ENCODE measurements at places on chromosomes 3 and 15.

GRCh38 chr3:156761713-156762451, 64.3 kb upstream of the LEKR1 start:
- DNase-seq, result no peak

DNA sequence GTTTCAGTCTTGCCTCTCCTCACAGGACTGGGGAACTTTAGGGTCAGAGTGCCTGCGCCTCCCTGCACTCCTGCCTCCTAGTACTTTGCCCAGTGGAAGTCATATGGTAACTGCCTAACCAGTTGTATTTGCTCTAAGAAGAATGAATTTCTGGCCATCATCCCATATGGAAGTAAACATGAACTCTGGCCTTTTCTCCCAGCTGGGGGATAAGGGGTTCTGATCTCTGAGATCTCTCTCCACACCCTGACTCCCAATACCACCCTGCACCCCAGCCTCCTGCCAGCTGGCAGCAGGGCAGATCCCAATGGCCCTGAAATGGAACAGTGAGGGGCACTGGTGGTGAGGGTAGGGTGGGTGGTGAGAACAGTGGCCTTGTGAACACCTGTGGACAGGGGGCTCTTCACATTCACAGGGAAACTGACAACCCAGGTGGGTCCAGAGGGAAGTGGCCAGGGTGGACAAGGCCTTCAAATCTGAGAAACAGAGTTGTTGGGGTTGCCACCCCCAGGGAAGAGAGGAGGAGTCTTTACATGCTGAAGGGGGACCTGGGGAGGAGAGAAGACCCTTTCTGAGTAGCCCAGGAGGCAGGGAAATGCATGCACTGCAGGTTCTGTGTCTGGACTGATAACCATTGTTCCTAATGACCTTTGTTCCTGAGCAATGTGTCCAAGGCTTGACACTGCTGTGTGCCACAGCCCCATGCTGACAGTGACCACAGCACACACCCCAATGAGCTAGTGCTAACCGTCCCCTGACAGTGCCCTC, 36.9 kb downstream of the RHCG start:
- no peak for DNase-seq

- no peak for DNase-seq
Observed at GRCh38 chr15:50939911-50940310, 31.4 kb downstream of the AP4E1 start.

- DNase-seq, result no peak
Observed at GRCh38 chr3:194135806-194136518, at the start of gene HES1. Gene HES1 (plus strand): TSS chr3:194136148. CDS start chr3:194136381, 233 bp downstream.

DNA sequence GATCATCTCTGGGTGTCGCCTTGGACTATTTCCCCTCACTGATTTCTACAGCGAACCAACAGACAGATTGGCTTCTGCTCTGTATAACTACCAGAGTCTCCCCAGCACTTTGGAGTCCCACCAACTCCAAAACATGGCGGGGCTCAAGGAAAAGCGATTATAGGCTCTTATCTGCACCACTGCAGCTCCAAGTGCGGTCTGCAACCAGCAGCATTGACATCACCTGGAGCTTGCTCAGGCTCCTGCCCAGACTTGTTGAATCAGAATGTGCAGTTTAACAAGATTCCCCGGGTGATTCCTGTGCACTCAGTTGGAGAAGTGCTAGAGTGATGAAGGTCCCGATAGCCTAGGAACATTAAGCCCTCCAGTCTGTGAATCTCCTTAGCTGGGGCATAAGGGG, 9.0 kb downstream of the CCK start:
- no peak for DNase-seq

DNA sequence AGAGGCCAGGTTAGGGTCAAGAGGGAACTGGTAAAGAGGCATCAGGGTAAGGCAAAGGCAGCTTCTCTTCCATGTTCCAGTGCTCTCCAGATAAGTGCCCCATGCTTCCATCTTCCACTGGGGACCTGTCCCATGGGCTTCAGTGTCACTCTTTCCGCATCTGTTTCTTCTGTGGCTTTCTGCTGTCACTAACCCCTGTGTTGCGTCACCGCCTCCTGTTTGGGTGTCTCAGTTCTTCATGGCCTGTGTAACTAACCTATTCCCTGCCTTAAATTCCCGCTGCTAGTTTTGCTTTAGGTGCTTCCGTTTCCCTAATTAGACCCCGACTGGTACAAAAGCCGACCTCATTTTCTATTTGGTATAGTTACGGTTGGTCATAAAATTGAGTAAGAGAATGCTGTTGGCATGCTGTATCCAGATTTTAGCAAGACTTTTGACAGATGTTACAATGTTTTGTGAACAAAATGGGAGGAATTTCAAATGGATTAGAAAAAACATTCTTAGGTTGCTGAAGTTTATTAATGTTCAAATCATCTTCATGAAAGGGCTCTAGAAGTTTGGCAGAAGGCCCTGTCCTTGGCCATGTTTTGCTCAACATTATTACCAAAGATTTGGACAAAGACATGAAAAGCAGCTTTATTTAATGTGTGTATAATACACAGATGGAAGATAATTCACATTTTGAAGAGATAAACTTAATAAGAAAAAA, 245.3 kb downstream of the BBX start:
- no peak for DNase-seq

GRCh38 chr3:186133980-186134379, 25.1 kb upstream of the ETV5 start:
- DNase-seq, result no peak

- no peak for DNase-seq
Observed at GRCh38 chr15:57427367-57427821, 51.1 kb downstream of the CGNL1 start.

DNA sequence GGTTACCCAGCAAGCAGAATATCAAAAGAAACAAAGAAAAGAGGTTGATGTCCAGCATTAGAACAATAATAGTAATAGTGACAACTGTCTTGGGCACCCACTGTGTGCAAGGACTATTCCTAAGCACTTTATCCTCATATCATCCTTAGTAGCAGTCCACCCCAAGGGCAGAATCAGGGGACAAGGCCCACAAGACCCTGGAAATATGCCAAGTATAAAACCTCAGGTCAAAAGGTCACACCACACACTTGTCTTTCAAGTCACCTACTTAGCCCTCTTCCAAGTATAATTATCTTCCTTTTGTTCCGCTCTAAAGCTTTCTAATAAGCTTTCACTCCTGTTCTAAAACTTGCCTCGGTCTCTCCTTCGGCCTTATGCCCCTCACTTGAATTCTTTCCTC, 124.0 kb upstream of the STT3B start:
- no peak for DNase-seq

GRCh38 chr3:187929112-187929816, 184.0 kb upstream of the BCL6 start:
- no peak for DNase-seq

- no peak for DNase-seq
Observed at GRCh38 chr15:80852676-80853075, 73.5 kb downstream of the CEMIP start.

GRCh38 chr3:126930936-126931600, 51.8 kb upstream of the PLXNA1 start:
- DNase-seq, result no peak

GRCh38 chr3:63860776-63861175, 2.8 kb downstream of the THOC7 start:
- DNase-seq, result no peak

DNA sequence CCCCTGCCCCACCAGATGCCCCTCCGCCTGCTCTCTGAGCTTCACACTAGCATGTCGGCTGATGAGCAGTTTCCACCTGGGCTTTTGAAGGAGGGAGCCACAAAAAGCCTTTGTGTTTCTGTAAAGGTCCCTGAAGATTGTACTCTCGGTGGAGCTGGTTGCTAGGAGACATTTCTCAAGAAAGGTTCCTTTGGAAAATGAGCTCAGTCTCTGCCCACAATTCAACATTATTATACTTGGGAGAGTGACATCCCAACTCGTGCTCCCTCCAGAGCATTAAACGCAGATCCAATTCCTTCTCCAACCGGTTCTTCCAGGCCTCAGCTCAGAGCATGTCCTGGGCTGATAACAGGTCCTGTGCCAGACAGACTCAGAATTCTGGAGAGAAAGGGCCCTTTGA, 26.8 kb upstream of the FAM107A start:
- no peak for DNase-seq

DNA sequence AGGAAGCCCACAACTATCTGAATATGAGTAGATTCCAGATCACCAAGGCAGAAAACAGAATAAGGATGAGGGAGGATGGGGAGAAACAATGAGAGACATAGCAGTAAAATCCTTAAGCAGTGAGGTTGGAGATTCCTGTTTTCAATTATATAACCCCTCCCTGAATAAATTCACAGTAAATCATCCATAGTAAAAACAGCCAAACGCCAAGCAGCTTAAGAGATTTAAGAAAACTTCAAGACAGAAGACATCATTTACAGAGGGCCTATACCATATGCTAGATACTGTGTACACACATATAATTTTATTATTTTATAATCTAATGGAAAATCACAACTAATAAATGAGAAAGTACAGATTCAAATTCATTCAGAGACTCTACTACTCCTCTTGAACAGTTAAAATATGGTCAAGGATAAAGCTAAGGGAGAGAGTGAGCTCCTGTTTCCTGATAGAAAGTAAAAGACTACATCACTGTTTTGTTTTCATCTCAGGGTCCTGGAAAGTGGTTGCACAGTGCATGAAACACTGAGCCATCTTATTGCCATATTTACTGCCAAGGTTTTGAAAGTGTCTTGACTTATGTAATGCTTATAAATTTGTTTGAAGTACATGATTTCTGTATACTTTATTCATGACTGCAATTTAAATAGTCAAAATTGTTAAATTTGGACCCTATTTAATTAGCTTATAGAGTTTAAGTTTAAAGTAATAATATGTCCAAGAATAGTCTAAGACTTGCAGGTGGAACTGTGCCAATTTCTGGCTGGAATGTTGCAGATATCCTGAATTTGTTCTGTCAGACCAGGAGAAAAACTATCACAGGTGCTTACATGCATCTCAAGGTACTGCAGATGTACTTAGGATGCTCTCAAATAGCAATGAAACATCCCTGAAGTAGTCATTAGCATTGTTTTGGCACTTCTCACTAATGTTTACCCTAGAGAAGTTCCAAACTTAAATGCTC, 141.4 kb downstream of the TBL1XR1 start:
- DNase-seq, result no peak

DNA sequence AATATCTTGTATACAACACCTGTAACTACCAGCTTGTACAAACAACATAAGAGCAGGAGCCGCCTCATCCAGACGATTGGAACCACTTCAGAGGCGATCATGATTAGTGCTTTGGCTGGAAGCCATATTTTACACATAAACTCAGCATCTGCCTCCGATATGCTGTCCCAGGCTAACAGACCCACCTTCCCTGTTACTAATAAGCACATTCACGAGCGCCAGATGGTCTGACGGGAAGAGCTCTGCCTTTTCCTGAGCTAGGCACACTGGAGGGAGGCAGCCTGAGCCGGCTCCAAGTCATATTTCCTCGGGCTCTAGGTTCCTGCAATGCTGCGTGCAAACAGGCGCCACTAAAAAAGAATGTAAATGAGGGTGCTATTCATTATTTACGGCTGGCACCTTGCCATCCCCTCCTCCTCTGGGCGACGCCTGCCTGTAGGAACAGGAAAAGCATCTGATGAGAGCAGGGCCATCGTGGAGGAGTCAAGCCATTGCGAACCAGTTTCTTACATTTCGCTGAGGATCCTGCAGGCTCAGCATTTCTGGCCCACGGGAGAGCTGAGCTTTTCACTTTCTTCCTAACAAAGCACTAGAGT, 98.2 kb downstream of the ANXA2 start:
- DNase-seq, result no peak

DNA sequence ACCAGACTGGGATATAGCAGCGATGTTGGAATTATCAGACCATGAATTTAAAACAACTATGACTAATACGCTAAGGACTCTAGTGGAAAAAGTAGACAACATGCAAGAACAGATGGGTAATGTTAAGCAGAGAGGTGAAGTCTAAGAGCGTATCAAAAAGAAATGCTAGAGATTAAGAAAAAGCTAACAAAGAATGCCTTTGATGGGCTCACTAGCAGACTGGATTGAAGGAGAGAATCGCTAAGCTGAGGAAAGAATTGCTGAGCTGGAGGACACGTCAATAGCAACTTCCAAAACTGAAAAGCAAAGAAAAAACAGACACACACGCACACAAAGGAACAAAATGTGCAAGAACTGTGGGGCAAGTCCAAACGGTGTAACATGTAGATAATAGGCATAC, 20.0 kb upstream of the CMTM6 start:
- DNase-seq, result no peak

- DNase-seq, result no peak
Observed at GRCh38 chr3:10511809-10512494, 6.6 kb upstream of the ATP2B2 start.

DNA sequence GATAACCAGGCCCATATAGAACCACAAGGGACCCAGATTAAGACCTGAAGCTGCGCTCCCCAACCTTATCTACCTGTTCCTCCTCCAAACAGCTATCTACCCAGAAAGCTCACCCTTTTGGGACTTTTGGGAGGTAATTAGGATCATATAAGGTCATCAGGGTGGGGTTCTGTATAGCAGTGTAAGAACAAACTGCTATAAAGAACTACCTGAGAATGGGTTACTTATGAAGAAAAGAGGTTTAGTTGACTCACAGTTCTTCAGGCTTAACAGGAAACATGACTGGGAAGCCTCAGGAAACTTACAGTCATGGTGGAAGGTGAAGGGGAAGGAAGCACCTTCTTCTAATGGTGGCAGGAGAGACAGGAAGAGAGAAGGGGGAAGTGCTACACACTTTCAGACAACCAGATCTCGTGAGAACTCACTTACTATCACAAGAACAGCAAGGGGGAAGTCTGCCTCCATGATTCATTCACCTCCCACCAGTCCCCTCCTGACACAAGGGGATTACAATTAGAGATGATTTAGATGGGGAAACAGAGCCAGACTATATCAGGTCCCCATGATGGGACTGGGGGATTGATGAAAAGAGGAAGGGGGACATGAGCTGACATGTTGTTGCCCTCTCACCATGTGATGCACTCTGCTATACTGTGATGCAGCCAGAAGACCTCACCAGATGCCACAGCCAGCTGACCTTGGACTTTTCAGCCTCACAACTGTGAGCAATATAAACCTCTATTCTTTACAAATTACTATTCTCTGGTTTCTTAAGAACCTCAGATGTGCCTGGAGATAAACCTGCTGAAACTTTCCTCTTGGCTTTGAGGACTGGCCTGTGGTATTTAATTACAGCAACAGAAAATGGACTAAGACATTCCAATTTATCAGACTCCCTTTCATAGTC, 15.3 kb upstream of the FMN1 start:
- no peak for DNase-seq

DNA sequence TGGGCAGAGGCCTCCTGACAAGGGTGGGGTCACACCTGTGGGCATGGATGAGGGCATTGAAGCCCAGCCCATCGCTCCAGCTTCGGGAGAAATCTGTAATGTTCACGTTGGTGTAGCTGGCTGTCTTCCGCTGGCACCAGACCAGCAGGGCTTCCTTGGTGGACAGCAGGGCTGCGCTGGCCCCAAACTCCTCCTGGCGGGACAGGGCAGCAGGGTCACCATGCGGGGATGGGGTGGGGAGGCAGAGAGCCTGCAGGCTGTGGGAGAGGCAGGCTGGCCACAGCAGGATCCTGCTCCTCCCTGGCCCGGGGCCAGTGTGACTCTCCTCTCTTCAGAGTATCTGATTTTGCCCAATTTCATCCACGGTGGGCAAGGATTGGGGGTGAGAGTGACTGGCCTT, 6.0 kb downstream of the SPTBN5 start:
- no peak for DNase-seq

Data from activated naive CD4-positive, alpha-beta T cell (primary cell).